ENCODE measurements at places on chromosomes 1 and 21.
A peak's percentile ranks its signal among the peaks of the same experiment; 100 is the strongest.

- no peak for DNase-seq
Measured at GRCh38 chr1:18107369-18108298, at the start of gene IGSF21. TSS of gene IGSF21 (plus strand) at chr1:18107798. CDS start at chr1:18108129, 331 bp downstream.

DNA sequence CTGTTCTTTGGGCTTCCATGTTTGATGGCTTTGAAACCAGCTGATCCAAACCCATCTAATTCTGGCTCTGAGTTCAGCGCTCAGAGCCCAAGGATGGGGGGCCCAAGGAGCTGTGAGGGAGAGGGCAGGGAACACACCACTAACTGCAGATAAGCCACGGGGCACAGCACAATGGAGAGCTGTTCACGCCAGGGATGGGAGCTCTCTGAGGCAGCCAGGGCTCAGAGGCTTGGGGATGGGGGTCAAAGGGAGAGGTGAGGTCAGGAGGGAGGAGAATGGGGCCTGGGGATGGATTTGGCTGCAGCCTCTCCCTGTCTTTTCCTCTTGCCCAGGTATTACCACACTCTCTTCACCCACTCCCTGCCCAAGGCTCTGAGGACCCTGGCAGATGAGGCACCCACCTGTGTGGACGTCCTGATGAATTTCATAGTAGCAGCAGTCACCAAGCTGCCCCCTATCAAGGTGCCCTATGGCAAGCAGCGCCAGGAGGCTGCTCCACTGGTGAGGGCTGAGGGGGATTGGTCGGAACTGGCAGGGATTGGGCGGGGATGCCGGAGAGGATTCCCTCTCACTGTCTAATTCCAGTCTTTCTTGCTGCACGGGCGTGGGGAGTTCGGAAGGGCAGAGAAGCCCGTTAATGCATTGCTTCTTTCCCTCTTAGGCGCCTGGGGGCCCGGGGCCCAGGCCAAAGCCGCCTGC lies 11.3 kb downstream of the SLC30A2 start:
- DNase-seq, result no peak

DNA sequence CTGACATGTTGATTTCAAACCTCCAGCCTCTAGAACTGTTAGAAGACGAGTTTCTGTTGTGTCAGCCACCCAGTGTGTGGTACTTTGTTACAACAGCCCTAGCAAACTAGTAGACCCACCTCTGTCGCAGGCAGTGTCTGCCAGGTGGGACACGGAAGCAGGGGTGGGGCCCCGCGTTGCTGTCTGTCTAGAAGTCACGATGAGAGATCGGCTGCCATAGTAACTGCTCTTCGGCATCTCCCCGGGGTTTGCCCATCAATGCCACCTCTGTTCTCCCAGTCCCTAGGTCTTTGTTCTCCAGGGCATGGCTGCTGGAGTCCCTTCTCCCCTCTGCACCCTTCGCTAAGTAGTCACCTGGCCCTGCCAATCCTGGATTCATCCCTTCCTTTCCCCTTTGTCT lies 15.2 kb upstream of the CLSTN1 start:
- DNase-seq, result no peak

DNA sequence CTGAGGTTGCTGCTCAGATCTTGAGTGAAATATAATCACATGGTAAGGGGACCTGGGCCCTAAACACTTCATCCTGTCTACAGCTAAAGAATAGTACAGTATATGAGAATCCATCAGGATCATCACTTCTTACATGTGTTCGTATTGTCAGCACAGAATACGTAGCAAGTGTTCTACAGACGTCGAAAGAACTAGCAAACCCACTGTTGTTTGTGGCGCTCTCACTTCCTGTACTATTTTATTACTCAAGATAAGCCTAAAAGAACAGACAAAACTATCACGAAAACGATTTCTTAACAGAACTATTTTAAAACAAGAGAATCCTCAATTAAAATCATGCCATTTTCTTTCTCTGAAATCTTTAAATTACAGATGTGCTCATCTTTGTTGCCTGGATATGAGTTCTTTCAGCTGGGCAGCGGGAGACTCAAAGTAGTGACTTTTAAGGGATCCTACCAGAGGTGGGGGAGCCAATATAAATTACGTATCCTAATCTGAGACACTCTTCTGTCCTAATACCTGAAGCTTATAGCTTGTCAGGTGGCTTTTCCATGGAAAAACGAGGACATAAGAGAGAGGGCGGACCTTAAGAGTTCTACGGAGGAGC lies 724 bp downstream of the ST7L start:
- peak; percentile 61 for DNase-seq

GRCh38 chr21:43369596-43370090 lies 57.3 kb downstream of the SIK1 start:
- DNase-seq, result no peak

- no peak for DNase-seq
Measured at GRCh38 chr21:26438976-26439375, 134.1 kb downstream of the CYYR1 start.

DNA sequence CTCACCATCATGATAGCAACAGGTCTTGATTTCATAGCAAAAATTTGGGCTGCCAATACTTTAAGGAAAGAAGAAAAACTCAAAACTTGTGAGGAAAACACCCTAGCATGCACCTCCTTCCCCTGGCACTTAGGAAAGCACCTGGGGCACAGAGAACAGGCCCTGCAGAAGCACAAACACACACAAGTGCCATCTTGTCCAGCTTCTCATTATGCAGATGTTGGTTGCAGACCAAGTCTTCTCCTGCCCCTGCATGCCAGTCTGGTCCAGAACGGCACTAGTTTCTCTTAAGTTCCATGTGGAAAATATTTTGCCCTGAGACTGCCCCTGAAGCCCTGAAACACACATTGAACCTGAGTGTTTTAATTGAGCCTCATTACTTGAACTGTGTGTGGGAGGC lies 6.3 kb upstream of the ETV3 start:
- DNase-seq, result no peak

DNA sequence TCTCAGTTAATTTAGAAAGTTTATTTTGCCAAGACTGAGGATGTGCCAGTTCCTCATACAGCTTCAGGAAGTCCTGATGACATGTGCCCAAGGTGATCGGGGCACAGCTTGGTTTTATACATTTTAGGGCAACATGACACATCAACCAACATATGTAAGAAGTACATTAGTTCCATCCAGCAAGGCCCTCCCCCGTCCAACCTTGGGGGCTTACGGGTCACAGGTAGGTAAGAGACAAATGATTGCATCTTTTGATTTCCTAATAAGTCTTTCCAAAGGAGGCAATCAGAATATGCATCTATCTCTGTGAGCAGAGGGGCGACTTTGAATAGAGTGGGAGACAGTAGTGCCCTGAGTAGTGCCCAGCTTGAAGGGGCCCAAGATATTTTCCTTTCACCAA lies 19.6 kb upstream of the HAO2 start:
- DNase-seq, result no peak

DNA sequence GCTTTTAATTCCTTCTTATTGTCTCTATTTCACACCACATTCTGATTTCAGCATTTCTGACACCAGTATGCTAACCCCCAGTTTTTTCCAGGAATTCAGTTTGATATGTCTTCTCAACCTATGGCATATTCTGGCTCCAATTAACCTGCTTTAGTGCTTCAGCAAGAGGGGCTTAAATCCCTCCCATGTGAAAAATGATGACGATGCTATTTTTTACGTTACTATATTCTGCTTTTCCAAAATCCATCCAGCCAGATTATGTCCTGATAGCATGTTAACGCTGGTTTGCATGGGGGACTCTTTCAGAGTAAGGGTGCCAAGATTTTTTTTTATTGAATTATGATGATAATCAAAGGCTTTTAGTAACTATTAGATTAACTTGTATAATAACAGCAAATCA lies 163.3 kb upstream of the ADAMTS5 start:
- DNase-seq, result no peak

DNA sequence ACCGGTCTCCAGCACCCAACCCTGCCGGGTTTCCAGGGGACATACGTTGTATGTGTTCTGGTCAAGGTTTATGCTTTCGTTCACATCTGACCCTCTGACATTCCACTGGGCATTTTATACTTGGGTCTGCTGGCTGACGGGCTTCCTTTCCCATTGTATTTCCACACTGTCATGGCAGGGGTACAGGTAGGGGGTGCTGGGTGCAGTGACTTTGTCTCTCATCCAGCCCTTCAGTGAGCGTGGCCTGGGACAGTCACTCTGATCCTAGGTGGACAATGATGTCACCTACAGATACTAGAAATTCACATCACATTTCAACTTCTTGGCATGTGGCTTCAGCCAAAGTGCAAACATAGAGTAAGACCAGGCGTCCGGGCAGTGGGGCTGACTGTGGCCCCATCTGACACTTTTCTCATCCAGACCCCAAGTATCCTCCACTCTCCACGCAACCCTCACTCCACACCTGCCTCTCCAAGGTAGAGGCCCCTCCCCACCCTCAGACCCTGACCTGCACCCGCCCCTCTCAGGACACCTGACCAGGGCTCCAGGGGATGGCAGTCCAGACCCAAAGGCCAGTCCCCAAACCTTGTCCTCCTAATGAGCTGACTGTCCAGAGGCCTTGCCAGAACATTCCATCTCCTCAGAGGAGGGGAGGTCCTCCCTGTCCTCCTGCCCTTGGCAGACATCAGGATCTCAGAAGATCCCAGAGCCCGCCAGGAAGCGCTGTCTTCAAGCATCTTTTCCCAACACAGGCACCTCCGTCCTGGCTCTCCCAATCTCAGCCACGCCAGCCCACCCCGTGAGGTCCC lies 743 bp upstream of the KRTAP10-10 start:
- DNase-seq, result no peak

DNA sequence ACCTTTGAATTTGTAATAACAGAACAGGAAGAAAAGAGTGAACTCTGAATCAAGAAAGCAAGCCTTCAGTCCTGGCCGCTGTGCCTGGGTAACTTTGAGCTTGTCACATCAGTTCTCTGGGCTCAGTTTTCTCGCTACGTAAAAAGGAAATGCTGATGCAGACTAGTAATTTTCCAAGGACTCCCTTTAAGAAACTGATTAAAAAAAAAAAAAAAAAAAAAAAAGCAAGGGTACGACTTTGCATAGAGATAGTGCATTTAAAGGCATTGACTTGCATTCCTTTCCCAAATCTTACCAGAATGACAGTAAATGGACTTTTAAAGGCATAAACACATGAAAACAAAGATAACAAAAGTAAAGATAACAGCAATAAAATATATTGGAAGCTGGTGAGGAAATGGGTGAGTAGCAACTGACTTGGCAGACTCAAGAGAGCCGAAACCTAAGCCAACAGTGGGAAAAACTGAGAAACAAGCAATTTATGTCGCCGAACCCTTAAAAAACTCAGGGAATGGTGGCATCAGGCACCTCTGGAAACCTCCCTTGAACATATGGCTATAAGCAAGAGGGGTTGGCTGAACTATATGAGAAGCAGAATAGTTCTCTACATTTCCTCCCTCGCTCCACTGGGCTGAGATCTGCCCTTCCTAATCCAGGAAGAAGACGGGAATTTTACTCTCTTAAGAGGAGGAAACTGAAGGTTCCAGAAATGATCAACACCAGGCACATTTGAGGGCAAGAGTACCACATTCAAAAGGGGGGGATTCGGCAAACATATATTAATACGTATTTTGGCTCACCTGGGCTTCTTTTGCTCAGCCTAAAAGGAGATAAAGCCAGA lies 189.2 kb downstream of the CDC7 start:
- no peak for DNase-seq

- no peak for DNase-seq
Measured at GRCh38 chr1:25700144-25700523, 83.5 kb downstream of the MAN1C1 start.

DNA sequence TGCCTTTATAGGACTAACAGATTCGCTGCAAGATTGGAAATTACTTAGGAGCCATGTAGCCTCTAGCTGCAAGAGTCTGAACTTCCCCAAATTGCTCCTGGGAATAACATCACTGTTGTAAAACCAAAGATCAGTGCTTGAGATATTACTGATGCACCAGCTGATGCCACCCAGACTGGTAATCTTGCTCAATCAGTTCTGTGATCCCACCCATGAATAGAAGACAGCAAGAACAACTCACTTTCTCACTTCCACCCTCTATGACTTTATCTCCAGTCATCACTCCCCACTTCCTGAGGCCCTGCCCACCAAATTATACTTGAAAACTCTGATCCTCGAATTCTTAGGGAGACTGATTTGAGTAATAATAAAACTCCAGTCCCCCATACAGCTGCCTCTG lies 1011.1 kb downstream of the PLA2G4A start:
- DNase-seq, result no peak

- DNase-seq, result no peak
Measured at GRCh38 chr1:54212872-54213271, 12.9 kb downstream of the MRPL37 start.

DNA sequence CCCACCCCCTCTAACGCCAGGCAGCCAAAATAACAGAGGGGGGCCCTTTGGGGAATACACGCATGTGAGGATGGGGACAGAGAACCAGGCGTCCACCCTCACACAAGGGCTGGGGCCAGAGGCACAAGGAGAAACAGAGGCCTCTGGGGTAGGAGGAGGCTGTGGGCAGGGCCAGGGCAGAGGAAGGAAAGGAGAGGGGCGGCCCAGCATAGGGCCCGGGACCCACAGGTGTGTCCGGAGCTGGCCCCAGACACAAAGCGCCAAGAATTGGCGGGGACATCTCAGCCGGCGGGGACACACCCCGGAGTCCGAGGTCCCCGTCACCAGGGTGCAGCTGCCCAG lies 6.7 kb downstream of the PLEKHG5 start:
- DNase-seq, result no peak

- no peak for DNase-seq
Measured at GRCh38 chr1:110875216-110875731, 2.3 kb downstream of the CD53 start.

DNA sequence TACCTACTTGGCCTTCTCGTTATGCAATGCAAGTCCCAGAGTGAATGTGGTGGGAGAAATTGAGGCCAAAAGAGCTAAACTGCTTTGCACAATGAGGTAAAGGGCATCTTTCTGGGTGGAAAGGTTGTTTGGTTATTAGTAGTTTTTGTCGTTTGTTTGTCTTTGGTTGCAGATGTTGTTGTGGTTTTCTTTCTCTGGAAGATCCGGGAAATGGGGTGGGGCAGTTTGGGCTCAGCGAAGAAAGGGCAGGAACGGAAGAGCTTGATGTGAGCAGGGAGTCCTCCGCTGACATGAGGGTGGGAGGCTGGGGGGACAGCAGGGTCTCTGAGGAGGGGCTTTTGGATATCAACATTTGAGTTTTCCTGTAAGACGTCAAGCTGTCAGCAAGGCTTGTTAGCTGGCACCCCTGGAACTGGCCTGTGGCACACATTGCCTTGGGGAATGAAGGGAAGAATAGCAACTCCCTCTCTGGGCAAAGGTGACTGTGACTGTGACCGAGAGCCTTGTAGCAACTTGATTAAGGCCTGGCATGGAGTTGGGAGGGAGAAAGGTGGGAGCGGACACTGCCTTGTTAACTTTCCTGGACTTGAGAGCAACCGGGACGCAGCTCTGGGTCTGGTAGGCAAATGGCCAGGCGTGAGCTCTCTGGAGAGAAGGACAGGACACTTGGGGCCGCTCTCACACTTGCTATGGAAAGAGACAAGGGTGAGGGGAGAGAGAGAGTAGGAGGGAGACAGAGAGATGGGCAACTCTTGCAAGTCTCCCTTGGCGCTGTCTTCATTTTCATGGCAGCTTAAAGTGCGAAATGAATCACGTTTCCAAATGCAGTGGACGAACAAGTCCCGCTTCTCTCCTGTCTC lies 15.4 kb upstream of the OPRD1 start:
- no peak for DNase-seq

GRCh38 chr1:242745079-242745478 lies 220.6 kb upstream of the PLD5 start:
- DNase-seq, result no peak

Data from T-helper 2 cell (primary cell).